ENCODE measurements at places on chromosomes 2 and 18. TPM values are rescaled to one million over a fixed set of nuclear protein-coding genes. Genes with fewer than 3 reads are reported as not detected.

The DSEL gene
- 22.5 TPM for polyA plus RNA-seq

The LINC00305 gene
- polyA plus RNA-seq: 1.2 TPM

The ANKRD36B gene
- polyA plus RNA-seq: 19.8 TPM

The LRATD1 gene
- polyA plus RNA-seq: 19.3 TPM

The COL6A3 gene
- polyA plus RNA-seq: 253 TPM

The DNAJC5G gene
- polyA plus RNA-seq: 1.1 TPM

The SLC4A3 gene
- polyA plus RNA-seq: 9.7 TPM

The MYOM1 gene
- polyA plus RNA-seq: 6.9 TPM

The DNAH7 gene
- polyA plus RNA-seq: 9.1 TPM

The KCNE4 gene
- 15.7 TPM for polyA plus RNA-seq

The RGPD4 gene
- polyA plus RNA-seq: not detected

- DNase-seq: no peak
Measured at GRCh38 chr2:163774862-163775261, 39.1 kb upstream of the FIGN start.

- no peak for DNase-seq
Measured at GRCh38 chr2:156423674-156424282, 12.4 kb upstream of the GPD2 start.

- DNase-seq: no peak
Measured at GRCh38 chr2:185745864-185746859, 7.6 kb downstream of the FSIP2 start.

DNA sequence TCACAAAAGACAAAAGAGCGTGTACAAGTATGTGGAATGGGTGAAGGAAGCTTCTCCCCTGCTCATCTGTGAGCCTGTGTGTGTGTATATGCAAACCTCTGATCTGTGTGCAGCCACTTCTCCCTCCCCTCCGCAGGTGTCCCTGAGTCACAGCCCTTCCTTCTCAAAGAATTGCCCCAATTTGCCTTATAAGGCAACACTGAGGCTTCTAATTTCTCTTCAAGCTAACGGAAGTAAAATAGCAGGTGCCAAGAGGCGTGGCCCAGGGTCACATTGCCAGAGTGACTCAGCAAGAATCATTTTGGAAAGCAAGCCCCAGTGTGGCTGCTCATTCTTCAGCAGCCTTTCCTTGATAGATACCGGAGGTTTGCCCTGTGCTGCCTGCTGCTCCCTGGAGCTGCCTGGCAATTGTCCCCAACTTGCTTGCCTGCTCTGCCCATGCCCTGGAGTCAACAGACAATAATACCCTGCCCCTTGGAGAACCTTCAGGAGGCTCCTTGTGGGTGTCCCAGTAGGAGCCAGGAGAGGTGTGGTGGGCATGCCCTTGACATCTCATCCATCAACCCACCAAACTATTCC lies 37.3 kb upstream of the BMP10 start:
- DNase-seq: no peak

- DNase-seq: no peak
Measured at GRCh38 chr18:67359873-67360838, 156.4 kb downstream of the DSEL start.

GRCh38 chr18:49008716-49009115 lies 58.0 kb upstream of the SMAD7 start:
- no peak for DNase-seq

DNA sequence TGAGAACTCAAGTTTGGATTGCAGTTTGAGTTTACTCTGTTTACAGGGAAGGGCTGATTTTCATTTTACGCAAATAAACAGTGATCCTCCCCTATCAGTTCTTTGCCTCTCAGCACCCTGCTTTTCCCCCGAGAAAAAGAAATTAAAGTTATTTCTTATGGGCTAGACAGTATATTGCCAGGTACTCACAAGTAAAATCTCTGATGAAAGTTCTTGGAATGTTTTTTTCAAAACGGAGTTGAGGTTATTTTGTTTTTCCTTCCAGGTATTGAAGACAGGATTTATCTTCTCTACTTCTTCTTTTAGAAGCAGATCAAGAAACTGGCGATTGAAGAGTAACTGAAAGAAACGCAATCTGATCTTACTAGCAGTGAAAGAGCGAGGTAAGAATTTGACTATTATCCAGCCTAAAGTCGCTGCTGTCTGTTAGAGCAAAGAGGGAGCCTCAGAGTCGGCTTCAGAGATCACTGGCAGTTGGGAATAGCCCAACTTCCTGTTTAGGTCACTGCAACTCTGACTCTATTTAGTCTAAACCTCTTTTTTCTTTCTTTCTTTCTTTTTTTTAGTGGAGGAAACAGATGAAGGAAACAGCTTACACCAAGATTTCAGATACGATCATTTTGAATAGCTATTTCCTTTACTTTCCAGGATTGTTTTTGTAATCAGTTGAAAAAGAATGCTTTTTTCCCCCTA lies at the start of gene TFPI:
TSS of gene TFPI (minus strand) at position 425 of the 693 bp plus-strand sequence. CDS start 50,667 bp downstream, outside the sequence.
- DNase-seq: no peak

DNA sequence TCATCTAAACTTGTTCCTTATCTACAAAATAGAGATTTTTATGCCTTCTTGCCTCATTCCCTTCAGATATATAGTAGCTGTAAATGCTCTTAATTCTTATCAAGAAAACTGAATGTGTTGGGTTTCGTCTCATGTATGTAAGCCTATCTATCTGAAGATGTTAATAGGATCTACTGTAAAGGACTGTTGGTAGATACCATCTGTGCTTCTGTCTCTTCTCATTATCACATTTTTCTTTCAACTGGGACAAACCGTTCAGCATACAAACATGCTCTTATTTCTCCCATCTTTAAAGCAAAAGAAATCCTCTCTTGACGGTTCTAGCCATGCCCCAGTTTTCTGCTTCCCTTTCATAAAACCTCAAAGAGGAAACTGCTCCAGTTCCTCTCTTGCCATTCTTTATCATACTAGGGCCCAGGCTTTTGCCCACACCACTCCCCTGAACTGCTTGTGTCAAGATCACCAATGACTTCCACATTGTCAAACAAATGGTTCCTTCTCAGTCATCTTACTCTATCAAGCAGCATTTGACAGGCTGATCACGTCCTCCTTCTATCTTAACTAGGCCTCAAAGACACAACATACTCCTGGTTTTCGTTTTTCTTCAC lies 88.7 kb downstream of the ARHGEF33 start:
- DNase-seq: no peak

GRCh38 chr2:168137510-168138180 lies 109.8 kb downstream of the STK39 start:
- no peak for DNase-seq

DNA sequence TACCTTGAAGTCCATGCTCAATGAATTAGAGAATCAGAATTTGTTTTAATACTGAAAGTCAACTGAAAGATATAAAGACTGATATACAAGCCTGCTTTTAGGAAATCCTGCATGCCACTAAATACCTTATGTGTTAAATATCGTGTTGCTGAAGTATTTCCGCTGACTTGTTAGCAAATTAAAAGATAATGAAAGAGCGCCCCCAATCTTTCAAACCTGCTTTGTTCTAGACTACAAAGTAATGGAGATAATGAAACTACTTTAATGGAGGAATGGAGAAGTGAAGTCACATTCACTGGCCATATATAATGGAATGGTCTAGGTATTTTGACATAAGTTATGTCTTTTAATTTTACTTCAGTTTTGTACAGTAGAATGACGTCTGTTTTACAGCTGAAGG lies 95.7 kb downstream of the ASXL3 start:
- DNase-seq: no peak

DNA sequence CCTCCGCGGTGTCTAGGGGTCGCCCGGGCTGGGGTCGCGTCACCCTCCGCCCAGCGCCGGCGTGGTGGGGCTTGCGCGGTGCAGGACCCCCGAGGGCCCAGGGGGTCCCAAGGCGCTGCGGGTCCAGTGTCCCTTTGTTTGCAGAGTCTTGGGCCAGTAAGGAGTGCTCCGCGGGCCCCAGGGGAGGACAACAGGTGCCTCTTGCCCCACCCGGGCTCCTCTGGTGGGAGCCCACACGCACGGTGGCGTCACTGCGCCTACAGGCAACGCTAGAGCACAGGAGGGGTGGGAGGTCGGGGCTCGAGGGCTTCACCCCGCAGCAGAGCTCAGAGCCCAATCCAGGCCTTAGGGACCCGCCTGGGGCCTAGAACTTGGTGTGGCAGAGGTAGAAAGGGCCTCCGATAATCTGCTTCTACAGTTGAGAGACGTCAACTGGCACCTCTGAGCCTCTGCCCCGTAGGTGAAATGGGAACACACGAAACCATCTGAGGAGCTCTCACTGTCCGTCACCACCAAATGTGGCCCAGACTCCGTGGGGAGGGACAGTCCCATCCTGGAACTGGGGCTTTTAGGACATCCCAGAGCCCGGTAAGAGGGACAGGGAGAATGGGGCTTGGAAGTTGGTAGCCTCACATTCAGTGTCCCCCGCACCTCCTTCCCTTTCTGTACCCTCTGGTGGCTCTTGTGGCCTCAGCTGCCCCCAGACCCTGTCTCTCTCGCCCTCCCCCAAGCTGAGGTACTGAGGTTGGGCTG lies 1.4 kb downstream of the ARID5A start:
- no peak for DNase-seq

DNA sequence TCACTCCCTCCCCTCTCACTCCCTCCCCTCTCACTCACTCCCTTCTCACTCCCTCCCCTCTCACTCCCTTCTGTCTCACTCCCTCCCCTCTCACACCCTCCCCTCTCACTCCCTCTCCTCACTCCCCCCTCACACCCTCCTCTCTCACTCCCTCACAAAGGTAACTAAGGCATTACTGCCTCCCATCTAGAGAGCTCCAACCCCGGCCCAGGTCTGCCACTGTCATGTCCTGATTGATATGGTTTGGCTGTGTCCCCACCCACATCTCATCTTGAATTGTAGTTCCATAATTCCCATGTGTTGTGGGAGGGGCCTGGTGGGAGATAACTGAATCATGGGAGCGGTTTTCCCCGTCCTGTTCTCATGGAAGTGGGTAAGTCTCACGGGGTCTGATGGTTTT lies 359.9 kb upstream of the MYT1L start:
- DNase-seq: no peak

DNA sequence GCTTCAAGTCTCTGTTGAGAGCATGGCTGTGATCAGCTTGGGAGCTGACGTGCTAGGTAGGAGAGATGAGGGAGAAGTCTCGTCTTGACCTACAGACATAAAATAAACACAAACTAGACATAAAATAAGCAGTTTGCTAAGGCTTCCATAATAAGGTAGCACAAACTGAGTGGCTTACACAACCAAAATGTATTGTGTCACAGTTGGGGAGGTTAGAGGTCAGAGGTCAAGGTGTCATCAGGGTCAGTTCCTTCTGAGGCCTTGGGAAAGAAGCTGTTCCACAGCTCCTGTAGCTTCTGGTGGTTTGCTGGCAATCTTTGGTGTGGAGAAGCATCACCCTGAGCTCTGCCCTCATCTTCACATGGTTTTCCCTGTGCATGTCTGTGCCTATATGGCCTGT lies 20.2 kb downstream of the DAW1 start:
- DNase-seq: no peak

DNA sequence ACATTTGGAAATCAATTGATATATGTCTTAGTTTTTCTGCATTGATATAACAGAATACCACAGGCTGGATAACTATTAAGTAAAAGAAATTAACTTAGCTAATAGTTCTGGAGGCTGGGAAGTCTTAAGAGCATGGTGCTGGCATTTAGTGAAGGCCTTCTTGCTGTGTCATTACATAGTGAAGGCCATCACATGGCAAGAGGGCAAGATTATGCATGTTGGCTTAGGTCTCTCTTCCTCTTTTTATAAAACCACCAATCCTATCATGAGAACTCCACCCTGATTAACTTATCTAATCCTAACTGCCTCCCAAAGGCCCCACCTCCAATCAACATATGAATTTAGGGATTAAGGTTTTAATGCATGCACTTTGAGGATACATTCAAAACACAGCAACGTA lies 225.5 kb upstream of the VRK2 start:
- no peak for DNase-seq

DNA sequence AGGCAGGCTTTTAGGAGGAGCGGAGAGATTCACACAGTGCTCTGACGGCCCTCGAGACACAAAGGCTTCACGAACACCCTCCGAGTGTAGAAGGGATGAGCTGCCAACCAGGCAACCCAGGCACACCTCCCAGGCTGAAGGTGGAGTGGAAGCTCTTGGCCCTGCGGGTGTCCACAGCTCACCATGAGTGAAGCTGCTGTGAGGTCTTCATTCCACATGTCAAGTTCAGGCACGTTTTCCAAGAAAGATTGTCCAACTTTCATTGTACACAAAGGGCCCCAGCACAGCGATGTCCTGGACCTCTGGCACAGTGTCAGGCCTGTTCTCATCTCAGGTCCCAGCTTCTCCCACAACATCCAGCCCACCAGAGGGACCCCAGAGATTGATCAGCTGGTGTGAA lies 13.4 kb downstream of the PARD6G start:
- no peak for DNase-seq

GRCh38 chr2:213317929-213318328 lies 33.7 kb downstream of the SPAG16 start:
- no peak for DNase-seq

DNA sequence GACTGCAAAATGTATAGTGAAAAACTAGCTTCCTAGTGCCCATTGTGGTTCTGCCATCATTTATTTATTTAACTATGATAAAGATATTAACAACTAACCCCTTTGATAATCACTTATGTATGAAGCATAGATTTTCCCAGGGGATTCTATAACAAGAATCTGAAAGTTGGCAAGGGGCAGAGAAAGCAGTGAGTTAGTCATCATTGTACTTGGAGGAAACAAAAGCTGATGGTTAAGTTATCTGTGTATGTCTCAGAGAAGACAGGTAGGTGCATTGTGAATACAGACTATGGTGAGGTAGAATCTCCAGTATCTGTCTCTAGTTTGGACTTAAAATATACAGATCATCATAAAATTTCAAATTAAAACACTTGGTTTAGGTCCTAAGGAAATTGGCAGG lies 2159.1 kb upstream of the CELF4 start:
- DNase-seq: no peak

DNA sequence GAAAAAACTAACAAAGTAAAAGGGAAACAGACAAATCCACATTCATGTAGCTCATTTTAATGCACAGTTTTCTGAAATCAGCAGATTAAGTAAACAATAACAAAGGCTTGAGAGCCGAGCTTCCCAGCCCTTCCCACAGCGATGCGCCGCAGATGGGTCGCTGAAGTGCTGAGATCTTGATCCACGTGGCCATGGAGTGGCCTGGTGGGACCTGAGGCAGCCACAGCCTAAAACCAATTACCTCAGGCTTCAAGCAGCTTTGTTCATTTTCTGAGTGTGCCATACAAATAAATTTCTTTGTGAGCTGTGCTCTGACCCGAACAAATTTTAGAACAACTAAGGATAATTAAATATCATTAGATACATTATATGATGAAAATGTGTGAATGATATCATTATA lies 25.6 kb upstream of the CYRIA start:
- DNase-seq: no peak

GRCh38 chr2:161992531-161992930 lies 81.5 kb downstream of the DPP4 start:
- DNase-seq: no peak

- DNase-seq: no peak
Measured at GRCh38 chr2:118838741-118839455, 8.6 kb downstream of the EN1 start.

DNA sequence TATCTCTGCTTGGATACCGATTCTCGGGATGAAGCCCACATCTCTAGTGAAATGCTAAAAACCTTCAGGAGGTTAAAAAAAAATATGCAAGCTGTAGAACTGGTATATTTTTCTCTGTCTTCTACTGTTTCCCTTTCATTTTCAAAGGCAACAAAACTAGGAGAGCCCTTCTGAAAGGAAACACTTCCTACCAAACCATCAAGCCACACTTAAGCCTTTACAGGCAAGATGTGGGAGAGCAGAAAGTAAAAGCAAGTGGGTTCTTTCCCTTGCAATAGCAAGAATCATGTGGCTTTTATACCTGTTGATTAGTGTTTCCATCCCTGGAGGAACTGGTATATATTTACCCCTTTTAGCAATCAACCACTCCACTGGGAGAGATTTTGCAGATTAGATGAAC lies 147.9 kb upstream of the ACAA2 start:
- DNase-seq: no peak

GRCh38 chr2:27766287-27766661 lies 5.2 kb upstream of the MRPL33 start:
- no peak for DNase-seq
